ENCODE measurements at places on chromosomes 13 and 19.

DNA sequence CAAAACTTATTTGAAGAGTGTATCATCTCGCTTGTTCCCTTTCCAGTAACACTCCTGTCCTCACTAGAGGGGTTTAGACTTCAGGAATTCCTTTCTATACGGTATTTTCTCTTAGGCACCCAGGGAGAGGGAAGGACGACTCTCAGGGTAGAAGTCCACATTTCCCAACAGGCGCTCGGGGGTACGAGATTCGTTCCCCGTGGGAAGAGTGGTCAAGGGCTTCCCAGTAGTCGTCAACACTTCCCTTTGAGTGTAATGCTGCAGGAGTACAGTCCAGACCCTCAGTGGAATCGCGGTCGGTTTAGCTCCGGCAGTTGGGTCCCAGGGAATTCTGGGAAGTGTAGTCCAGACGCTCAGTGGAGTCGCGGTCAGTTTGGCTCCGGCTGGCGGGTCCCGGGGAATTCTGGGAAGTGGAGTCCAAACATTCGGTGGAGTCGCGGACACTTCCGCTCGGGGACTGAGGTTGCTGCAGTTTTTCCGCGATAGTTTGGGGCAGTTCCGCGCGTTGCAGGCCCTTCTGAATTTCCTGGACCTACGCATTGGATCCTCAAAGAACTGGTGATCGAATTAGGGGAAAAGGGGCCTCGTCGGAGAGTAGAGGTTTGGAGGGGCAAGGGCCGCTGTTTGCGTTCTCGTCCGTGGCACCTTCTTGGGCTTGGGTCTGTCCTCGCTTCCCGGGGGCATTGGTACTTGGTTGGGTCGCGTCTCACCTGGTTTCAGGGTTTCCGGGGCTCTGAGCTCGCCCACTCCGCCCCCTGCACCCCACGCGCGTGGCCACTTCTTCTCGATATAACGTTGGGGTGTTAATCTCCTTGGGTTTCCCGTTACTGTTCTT lies at the start of gene ZNF224:
Gene ZNF224, plus strand, starts transcription at position 431 of the 835 bp plus-strand sequence. CDS start 3,513 bp downstream, outside the sequence.
- peak; percentile 82 for DNase-seq

GRCh38 chr13:113777311-113778260 lies 18.6 kb downstream of the TMEM255B start:
- DNase-seq, result no peak

GRCh38 chr13:76773448-76774094 lies 112.6 kb downstream of the KCTD12 start:
- no peak for DNase-seq

DNA sequence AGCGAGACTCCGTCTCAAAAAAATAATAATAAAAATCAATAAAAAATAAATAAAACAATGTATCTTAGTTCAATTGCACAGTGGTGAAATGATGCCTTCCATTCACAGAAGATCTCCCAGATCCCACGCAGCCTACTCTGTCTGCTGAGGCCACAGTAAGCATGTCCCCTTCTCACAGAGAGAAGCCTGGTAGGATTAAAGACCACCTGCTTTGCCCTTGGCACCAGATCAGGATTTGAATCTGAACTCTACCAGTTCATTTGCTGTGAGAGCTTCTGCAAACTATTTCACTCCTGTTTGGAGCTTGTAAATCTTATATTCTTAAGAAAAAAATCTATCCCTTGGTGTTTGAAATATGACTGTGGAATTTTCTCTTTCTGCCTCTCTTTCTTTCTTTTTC lies 2.2 kb upstream of the SLC7A1 start:
- no peak for DNase-seq

DNA sequence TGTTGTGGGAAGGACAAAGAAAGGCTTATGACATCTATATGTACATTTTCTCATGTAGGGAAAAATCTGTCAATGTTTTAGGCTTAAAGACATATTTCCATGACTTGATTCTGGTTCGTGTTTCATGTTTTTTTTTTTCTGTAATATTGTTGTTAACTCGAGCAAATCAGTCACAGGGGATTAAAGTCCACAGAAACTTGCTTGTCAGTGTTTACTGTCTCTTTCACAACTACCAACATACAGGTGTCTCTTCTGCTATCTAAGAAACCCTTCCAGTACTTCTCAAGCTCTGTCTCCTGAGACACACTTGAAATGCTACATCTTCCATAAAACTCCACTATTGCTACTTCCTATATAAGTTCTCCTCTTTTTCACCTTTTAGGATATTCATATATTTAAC lies 130.9 kb upstream of the SLITRK6 start:
- no peak for DNase-seq

- peak; percentile 94 for DNase-seq
Observed at GRCh38 chr19:1239796-1240737, 1.5 kb upstream of the ATP5F1D start.

- DNase-seq, result no peak
Observed at GRCh38 chr19:10617409-10618121, 7.8 kb upstream of the SLC44A2 start.

DNA sequence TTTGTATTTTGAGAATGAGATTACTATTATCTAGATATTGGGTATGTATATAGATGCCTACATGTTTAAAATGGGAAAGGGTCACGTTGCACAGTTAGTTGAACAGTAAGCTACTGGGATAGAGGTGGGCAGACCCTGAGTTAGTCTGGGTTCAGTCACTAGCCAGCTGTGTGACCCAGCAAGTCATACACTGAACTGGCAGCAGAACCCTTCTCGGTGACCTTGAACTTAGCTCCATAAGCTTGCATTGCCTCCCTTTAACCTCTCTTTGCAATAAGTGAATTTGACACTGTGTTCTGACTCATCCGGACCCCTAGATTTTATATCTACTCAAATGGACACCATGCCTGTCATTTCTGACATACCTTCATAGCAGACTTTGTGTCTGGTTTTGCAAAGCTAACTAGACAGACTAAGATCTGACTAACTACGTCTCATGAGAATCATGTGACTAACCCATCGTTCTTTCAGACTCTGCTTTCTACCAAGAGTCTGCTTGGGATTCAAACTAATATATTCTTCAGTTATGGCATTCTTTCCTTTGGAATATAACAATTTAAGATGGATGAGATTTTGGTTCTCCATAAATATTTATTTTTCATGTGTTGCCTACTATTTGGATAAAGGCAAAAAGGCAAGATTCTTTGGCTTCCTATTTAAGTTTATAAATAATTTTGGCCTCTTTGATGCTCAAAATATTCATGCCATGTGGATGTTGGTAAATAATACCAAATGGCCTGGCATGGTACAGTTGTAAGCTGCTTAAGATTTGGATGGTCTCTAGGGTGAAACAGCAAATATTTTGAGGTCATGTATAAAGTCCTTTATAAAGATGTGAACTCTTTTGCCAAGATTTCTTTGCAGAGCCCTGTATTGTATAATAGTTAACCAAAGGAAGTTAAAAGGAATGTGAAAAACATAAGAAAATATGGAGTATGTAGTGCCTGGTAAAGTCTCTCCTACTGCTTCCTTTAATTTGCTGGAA lies 159.3 kb downstream of the ITGBL1 start:
- no peak for DNase-seq

DNA sequence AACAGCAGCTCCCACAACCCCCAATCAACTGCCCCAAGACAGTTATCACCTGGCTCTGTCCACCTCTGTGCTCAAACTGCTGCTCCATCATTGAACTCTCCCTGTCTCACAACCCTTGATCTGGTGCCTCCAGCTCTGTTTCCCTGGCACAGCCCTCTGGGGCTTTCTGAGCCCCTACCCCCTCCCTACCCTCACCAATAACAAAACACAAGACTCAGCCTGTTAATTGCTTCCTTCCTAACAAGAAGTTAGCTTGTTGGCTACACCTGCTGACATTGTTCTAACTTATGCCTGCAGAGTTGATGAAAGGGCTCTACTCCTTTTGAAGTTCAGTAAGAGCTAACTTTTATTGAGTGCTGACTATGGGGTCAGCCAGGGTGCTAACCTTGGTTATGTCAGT lies 99.4 kb upstream of the FNDC3A start:
- DNase-seq, result no peak

DNA sequence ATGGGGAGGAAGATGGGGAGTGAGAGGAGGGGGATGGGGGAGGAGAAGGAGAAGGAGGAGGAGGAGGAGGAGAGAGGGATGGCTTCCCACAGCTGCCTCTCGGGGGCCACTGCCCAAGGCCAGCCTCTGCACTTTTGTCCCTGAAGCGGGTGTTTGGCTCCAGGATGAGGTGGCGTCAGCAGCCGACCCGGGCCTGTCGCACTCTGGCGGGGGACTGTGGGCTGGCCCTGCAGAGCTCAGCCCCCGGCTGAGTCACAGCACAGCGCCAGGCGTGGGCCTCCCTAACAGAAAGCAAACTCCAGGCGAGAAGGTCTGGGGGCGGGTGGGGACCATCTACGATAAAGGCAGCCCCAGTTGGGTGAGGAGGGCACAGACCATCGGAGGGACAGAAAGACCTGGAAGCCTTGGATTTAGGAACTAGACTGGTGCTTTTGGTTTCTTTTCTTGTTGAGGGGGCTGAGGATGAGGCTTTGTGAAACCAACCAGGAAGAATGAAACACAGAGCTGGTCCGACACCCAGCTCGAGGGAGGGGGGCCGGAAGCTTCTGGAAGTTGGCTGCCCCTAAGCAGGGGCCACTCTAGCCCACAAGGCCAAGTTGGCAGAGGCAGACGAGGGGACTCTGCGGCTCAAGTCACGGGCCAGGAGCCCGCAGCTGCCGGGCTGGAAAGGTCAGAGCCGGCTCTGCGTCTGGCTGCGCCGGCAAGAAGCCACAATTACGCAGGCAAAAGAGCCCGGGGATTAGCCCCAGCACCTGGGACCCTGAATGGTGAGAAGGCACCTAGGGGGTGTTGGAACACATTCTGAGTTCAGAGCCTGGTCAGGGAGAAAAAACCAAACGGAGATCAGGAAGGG lies 18.2 kb downstream of the LSM4 start:
- peak; percentile 86 for DNase-seq

DNA sequence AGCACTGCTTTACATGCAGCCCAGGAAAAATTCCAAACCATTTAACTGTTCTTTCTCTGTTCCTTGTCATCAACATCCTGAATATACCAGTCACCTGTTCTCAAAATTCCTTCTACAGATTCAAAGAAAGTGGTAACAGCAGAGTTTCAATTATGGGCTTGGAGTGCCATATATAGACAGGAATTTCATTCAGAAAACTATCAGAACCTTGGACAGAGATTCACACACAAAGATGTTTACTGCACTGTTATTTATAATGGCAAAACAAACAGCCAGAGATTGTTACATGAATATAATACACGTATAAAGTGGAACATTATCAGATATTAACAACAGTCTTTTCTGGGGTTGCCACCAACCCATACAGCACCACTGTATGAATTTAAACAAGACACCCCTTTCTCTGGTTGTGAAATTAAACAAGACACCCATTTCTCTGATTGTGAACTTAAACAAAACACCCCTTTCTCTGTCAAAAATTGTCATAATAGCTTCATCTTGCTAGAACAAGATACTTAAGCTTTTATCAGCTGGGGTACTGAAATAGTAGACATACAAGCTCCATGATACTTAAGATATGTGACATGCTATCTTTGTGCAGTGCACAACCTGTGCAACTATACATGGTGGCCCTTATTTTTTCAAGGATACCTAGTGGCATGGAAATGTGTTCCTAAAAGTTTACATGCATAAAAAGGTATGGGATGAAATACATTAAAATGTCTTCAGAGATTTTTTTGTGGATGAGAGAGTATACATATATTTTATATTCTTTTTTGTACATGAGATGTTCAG lies 12.6 kb downstream of the CACNA1A start:
- DNase-seq, result no peak

DNA sequence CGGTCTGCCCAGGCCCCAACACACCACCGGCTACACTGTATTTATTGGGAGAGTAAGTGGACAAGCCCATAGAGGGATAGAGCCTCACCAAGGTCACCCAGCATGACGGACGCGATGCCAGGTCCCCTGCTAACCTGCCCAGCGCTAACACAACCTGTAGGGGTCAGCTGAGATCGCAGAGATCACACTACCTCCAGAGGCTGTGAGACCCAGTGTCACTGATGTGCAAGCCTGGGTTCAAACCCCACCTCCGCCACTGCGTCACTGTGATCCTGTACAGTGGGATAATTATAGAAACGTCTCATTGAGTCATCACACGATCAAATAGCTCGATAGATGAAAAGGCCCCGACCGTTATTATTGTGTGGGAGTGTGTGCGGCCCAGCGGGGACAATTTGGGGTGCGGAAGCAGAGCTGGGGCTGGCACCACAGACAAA lies 10.6 kb upstream of the TLE2 start:
- no peak for DNase-seq

GRCh38 chr13:26872525-26873385 lies 112.2 kb upstream of the GPR12 start:
- DNase-seq, result no peak

GRCh38 chr13:39779337-39780265 lies 124.1 kb downstream of the COG6 start:
- peak; percentile 15 for DNase-seq

DNA sequence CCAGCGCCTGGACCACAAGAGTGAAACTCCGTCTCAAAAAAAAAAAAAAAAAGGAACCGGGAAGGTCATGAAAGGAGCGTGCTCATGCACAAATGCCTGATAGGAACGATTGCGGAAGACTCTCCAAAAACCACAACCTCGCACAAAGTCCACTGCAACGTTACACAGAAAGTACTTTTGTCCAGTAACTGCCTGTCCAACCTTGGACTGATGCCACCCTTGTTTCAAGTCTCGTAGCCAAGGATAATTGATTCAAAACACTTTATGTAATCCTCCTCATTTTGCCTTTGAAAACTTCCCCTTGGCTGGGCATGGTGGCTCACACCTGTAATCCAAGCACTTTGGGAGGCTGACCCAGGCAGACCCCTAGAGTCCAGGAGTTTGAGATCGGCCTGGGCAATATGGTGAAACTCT lies 13.7 kb downstream of the LGALS7 start:
- DNase-seq, result no peak

DNA sequence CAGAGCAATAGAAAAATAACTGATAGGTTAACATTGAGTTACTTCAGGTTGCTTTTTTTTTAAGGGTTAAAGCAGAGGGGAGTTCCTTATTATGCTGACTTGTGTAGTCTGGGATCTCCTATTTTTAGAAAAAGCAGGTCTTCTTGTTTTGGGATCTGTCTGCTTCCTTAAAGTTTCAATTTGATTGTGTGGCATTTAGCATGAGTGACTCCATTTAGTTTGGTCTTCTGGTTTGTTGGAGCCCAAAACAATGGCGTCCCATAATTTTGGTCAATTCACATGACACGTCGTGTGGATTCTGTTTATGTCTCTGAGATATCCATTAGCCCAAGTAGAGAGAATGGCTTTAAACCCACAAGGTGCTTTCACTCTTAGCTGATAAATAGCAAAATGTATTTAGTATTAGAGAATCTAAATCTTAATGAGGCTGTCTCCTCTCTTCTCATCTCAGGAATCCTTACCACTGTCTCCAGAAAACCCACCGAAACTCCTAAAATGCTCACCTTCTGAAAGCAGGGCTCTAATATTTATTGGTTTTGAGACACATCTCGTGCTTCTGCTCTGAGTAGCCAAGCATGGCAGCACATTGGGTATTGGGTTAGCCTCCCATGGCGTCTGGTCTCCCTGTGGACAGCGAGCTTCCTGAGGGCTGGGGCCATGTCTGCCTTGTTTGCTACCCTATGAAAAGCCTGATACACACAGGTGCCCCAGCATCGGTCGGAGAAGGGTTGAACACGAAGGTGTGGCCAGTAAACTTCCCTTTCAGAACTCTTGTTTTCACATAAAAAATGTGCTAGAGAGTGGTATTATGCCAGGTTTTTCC lies 67.2 kb upstream of the GPR183 start:
- DNase-seq, result no peak
